Stimulated activated CD8-positive, alpha-beta memory T cell treated with anti-CD3 and anti-CD28 coated beads, Interleukin-7, amount 100 ng/mL, for 48 hours (primary cell): ENCODE measurements at places on chromosomes 1 and 21.

- DNase-seq, result no peak
These were observed 222.0 kb downstream of the TRABD2B start for GRCh38 chr1:47774986-47775834.

DNA sequence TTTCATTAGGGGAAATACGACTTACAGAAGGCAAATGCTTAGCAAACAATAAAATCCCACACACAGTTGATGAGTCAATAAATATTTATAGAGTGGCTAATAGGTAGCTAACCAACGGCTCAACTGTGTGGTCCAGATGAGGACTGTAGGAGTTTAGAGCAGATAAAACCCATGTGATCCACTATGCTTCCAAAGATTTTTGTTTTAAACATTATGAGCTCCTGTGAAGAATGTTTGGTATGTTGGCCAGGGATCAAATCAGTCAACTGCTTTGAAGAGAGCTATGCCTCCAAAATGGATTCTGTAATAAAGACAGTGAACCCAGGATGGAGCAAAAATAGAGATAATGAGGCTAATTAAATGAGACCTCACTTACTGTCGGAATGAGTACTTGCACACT lies 72.3 kb upstream of the COL11A1 start:
- DNase-seq, result no peak

DNA sequence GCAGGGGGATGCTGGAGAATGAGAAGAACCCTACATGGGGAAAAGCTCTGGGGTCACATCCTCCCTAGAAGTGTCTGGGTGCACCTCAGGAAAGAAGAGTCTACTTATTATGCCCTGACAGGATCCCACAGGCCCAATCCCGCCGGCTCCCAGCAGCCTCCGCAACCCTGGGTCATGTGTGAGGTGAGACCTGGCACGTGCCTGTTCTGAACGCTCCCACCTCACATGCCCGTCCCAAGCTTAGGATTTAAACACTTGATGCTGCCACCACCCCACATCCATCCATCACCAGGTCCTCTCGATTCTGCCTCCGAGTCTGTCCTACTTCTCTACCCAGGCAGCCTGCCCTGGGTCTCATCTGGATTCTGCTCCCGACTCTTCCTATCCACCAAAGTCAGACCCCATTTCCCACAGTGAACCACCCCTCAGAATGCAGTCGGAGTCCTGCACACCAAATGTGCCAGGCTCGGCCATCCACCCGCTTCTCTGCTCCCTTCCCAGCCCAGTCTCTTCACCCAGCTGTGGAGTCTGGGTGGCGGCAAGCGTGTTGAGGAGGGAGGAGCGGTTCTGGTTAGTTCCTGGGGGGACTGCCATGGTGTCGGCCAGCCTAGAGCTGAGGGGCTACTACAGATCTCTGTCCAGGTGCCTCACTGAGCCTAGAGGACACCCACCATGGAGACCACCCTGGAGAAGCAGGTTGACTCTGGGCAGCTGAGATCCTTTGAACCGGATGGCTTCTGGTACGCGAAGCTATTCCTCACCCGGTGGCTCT lies 23.9 kb downstream of the SLC2A1 start:
- no peak for DNase-seq

GRCh38 chr1:218259800-218260199 lies 25.3 kb upstream of the RRP15 start:
- DNase-seq, result no peak

DNA sequence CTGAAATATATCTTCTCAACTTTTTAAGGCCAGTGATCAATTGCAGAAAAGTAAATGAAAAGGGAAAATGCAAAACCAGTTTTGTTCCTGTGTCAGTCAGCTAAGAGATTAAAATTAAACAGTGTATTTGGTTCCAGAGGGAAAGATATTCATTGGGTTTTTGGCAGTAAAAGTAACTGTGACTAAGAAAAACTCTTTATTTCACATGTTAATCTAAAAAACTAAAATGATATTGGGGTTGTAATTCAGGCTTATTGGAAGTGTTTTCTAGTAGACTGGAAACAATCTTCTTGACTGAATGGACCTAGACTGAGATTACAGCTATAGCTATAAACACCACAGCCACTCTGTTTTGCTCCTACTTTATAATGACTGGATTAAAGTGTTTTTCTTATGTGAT lies 413.9 kb downstream of the ADGRL2 start:
- DNase-seq, result no peak

DNA sequence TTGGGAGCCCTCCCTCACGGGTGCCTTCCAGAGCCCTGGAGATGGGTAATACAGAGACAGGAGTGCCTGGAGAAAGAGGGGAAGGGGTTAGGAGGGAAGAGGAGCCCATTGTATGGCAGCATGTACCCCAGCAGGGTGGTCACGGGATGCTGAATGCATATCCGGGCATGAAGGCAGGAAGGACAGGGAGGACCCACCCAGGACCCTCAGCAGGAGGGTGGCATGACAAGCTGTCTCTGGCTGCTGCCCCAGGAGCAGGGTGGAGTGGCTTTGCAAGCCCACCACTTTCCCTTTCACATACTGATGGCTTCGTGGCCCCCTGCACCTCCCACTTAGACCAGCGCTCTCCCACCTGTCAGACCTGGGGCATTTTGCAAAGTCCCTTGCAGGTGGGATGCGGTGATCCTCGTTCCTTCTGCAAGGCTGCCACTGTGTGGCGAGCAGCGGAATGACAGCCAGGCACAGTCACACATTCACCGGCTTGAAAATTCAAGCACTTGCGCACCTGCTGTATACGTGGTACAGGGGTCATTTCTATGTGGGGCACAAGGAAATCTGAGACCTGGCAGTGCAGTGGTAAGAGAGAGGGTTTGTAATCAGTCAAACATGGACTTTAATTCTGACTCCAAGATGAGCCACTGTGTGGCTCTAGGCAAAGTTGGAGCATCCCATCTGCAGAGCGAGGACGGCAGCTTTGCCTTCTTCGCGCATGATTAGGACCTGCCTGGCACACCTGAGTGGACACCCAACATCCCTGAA lies 53.2 kb upstream of the TMEM51 start:
- DNase-seq, result peak; percentile 17

- peak; percentile 16 for DNase-seq
These were observed 9.2 kb upstream of the KCNQ4 start for GRCh38 chr1:40774266-40774998.
